ENCODE measurements at places on chromosomes 6 and 20.

GRCh38 chr6:129957941-129958898 lies 60.2 kb upstream of the L3MBTL3 start:
- DNase-seq: no peak

DNA sequence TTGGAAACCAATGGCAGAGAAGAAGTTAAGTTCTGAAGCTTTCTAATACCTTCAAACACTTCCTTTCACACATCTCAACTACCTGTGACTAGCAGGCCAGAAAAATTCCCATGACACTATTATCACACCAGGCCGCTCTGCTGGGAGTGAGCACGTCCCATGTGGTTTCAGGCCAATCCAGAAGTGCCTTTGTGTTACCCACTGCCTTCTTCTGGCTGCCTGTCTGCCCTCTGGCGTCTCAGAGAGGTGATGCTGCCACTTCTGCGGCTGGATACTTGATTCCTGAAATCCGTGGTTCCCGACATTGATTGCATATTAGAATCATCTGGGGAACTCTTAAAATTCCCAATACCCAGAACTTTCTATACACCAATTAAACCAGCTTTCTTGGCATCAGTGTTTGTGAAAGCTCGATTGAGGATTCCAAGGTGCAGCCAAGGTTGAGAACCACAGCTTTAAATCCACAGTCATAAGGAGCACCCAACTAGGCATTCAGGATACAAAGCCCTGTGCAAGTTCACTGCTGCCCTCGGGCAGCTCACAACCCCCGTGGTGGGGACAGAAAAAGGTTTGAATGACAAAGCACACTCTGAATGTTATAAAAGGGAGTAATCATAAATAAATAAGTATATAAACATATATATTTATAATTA lies 65.6 kb downstream of the STMND1 start:
- no peak for DNase-seq

DNA sequence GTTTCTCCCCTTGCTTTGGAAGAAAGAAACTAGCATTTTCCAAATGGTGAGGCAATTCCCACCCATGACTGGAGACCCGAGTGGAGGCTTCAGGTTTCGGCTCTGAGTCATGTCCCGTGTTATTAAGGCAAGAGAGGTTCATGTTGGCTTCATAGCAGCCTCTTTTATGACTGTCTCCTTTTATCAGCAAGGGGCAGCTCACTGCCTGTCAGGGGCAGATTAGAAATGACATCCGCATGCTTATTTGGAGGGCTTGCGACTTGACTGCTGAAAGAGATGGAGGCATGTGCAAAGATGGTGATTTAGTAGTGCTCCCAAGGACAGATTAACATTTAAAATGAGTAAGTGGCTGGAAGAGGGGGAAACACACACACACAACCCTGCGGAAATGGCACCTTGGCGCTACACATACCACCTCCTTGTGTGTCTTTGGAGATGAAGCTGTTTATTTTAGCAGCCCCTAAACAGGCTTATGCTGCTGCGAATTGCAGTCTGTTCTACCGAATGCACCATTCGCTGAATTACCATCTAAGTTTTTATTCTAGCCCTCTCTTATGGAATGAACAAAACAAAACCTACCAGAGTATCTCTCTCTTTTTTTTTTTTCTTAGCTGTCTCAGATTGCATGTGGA lies 52.1 kb upstream of the VSTM2L start:
- no peak for DNase-seq

- DNase-seq: no peak
These were observed 100.6 kb downstream of the PRDM1 start for GRCh38 chr6:106186714-106187113.

GRCh38 chr20:17613328-17614175 lies 43.7 kb downstream of the DSTN start:
- DNase-seq: no peak

DNA sequence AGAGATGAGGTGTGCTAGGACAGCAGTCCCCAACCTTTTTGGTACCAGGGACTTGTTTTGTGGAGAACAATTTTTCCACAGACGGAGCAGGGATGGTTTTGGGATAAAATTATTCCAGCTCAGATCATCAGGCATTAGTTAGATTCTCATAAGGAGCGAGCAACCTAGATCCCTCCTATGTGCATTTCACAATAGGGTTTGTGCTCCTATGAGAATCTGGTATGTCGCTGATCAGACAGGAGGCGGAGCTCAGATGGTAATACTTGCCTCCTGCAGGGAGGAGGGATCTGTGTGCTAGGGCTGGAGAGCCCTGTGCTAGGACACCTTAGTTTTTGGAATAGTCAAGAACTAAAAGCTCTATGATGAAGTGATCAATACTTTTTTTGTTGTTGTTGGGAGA lies 2.5 kb downstream of the SMIM13 start:
- no peak for DNase-seq

DNA sequence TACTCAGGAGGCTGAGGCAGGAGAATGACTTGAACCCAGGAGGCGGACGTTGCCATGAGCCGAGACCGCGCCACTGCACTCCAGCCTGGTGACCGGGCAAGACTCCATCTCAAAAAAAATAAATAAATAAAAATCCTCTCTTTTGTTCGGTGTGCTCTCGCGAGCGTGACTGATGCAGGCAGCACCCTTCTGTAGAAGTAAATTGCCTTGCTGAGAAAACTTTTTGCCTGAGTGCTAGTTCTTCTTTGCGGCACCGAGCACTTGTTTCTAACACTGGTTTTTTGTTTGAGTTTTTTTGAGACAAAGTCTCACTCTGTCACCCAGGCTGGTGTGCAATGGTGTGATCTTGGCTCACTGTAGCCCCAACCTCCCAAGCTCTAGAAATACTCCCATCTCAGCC lies 30.5 kb downstream of the PLN start:
- no peak for DNase-seq

DNA sequence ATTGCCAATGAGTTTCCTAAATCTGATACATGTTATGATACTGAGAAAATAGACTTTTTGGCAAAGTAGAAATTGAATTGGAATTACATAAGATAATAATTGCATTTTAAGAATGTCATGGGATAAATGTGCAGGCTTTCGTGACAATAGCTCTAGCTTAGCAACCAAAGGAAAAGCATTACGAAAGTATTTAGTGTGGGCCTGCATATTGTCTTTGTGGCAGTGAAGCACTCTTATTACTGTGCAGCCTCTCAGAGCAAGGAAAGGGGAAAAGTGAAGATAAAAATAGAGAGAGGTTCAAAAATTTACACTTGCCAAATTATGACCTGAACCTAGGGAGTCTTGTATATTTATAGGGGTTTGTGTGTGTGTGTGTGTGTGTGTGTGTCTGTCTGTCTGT lies 12.6 kb upstream of the DEFB113 start:
- no peak for DNase-seq

- DNase-seq: no peak
These were observed 26.8 kb downstream of the TRAM2 start for GRCh38 chr6:52550014-52550575.

- no peak for DNase-seq
These were observed 78.9 kb downstream of the ANKRD60 start for GRCh38 chr20:58149437-58150091.

GRCh38 chr6:38824243-38824894 lies 109.3 kb downstream of the DNAH8 start:
- no peak for DNase-seq

GRCh38 chr6:163647624-163648023 lies 233.1 kb downstream of the QKI start:
- DNase-seq: no peak

- DNase-seq: no peak
These were observed 630 bp downstream of the PPP2R5D start for GRCh38 chr6:42984924-42985475.

DNA sequence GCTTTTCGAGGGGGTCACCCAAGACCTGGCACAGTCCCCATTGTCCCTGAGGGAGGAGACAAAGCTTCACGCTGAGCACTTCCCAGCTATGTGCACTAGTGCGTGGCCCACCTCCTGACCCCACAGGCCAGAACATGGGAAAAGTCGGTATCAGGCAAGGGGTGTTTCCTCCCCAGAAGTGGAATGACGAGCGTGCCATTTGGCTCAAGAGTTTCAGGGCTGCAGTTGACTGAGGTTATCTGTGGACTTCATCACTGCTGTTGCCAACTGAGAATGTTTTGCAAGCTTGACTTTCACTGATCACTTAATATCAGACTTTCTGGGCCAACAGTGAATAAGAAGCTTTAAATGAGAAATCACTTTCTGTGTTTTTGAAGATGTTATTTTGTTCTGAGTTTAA lies 137.0 kb upstream of the AFDN start:
- DNase-seq: no peak

DNA sequence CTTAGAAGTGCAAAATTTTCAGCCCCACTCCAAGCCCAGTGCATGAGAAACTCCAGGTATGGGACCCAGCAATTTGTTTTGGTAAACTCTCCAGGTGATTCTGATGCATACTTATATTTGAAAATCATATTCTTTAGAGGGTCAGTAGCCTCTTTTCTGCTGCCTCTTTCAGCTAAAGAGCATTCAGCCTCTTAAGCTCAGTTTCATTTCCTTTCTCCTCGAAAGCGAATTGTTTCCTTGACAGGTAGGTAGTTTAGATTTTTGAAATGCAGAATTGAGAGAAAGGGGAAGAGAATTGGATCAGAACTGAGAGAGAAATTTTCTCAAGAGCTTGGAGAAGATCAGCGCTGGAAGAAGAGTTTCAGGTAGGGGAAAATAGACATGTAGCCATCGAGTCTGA lies 995.8 kb upstream of the FLRT3 start:
- DNase-seq: no peak

- DNase-seq: no peak
These were observed 214.2 kb downstream of the SYNDIG1 start for GRCh38 chr20:24683676-24684075.

GRCh38 chr6:91438570-91438969 lies 851.7 kb upstream of the MAP3K7 start:
- no peak for DNase-seq

DNA sequence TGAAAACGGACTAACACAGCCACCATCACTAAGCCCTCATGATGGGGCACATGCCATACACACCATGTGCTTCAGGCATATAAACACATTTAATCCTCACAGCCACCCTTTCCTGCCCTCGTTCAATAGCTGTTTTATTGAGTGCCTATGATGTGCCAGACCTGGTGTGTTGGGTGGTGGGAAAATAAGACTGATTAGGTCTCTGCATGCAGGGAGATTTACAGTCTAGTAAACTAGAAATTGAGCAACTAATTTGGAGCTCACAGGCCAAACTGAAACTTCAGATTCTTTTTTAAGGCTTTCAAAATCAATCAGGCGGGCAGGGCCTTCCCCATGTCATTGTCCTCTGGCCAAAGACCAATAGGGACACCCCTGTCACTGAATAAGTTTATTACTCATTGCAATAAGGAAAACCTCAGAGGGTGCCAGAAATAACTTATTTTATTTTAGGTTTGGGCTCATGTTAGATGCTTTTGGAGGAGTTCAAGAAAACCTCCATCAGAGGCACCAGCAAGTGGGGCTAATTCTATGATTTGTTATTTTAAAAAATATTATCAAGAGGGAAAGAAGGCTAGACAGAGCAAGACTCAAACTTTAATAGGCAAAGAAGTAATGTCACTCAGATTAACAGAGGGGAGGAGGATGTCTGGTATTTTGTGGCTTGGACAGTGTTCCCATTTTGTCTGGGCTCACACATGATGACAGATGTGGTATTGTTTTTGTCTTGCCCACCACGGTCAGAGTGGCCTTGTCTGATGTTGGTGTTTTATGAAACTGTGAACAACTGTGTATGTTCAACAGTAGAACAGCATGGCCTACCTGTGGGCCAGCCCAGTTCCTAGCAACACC lies 12.0 kb downstream of the ZFP64 start:
- DNase-seq: no peak

DNA sequence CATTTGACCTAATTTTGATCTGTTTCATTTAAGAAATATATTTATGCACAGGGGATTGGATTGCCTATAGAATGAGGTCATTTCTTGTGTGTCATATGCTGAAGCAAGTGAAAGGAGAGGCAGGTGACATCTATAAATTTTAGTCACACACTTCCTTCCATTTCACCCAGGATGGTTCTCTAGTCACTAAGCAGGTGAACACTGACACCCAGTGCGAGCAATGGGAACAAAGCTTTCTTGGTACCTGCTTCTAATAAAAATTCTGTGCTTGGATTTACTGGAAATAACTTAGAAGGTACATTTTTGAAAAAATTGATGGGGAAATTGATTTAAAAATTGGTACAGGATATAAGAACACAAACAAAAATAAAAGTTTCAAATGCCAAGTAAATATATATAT lies 66.9 kb upstream of the MC3R start:
- no peak for DNase-seq

DNA sequence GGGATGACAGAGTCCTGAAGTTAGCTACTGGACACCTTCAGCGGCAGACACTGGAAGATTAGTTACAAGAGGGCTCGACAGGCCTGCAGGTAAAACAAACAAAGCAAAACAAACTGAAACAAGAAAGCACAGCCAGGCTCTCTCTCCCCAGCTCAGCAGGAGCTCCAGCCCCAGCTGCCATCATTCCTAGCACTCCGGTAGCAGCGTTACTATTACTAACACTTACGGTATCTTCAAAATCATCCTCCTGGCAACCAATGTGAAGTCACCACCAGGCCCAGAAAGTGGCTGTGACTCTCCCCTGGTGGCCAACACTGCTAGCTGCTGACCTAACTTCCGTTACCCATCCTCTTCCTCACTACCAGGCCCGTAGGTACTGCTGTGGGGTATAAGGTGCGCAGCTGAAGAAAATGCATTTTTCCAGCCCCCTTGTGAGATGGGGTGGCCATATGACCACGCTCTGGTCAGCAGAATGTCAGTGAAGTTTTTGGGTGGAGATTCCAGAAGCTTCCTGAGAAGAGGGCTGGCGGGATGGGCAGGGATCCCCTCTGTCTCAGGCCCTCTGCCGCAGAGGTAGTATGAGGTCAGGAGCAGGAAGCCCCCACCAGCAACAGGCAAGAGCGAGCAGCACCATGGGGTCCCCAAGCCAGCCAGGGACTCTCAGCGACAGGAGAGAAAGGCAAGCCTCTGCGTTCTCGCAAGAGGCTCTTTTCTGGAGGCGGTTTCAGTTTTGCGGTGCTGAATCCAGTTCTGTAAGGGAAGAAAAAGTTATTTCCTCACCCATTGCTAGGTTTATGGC lies 37.4 kb upstream of the TBXT start:
- DNase-seq: no peak

- peak; percentile 94 for DNase-seq
These were observed 151.7 kb upstream of the AKAP12 start for GRCh38 chr6:151087861-151088598.

DNA sequence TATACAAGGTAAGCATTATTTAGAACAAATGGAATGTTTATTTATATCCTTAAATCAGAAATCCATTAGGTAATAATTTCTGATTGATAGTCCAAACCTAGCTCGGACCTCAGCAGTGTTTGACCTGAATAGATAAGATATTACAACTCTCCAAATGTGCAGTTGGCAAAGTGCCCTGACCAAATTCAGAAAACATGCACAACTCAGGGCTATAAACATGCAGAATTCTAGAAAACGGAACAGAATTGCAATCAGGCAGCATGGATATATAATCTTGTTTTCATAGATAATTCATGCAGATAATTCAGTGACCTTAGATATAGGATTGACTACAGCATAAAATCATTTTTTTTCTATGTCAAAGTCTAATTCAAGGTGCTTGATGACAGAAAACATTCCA lies 626.6 kb upstream of the CITED2 start:
- DNase-seq: no peak
